ENCODE measurements at places on chromosomes 3 and 15.

GRCh38 chr3:8621872-8622271 is 22.7 kb downstream of the SSUH2 start:
- DNase-seq = no peak

GRCh38 chr3:157373783-157374182 is 62.9 kb upstream of the PTX3 start:
- no peak for DNase-seq

DNA sequence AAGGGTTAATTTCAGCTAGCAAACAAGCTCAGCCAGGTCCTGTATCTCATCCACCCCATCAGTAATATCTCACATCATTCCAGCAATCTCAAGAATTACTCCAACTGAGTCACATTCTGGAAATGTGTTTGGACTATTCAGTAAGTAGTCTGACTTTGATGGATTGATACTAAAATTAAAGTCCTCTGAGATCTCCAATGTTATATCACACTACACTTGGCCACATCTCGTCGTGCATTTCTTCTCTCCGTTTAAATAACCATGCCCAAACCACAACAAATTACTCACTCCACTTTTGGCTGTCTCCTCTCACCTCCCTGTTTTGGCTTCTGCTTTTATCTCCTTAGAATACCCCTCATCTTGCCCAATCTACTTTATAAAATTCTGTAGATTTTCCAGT is 292.2 kb downstream of the PYDC2 start:
- DNase-seq = no peak

DNA sequence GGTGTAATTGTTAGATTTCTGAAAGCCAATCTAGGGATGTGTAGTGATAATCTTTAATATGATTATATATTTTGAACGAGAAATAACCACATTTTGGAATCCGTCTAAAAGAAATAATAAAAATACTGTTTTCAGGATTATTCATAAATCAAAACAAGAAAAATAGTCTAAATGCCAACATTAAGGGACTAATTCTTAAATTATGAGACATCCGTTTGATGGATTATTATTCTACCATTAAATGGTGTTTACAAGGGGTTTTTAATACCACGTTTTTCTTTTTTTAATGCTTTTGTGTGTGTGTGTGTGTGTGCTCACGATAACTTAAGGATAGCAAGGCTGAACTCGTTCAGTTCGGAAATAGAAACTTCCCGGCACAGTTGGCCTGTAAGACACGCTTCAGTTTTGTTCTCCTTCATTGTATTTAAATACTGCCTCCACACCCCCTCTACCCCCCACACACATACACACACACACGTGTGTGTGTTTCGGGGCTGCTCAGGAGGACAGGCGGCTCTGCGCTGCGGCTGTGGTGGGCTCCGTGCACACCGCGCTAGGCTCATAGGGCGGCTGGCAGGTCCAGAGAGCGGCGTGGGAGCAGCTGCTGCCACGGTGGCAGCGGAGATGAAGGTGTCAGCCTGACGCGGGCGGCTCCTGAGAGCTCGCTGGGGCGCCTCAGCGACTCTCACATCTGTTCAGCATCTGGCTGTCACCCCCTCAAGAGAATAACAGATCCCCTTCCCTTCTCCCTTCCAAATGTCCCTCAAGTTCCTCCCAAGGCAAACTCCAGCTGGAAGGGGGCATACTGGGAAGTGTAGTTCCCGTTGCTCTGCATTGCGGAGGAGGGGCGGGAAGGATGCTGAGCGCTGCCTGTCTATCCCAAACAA is 23.0 kb upstream of the ANP32A start:
- DNase-seq = peak; percentile 77

GRCh38 chr3:140863580-140864009 is 78.0 kb upstream of the SLC25A36 start:
- DNase-seq = no peak

- no peak for DNase-seq
These were observed 283.9 kb upstream of the CTNNB1 start for GRCh38 chr3:40915346-40915865.

- DNase-seq = no peak
These were observed 570.1 kb upstream of the CBLB start for GRCh38 chr3:106438887-106439286.

- DNase-seq = no peak
These were observed 18.3 kb upstream of the RFX7 start for GRCh38 chr15:56261854-56262509.

DNA sequence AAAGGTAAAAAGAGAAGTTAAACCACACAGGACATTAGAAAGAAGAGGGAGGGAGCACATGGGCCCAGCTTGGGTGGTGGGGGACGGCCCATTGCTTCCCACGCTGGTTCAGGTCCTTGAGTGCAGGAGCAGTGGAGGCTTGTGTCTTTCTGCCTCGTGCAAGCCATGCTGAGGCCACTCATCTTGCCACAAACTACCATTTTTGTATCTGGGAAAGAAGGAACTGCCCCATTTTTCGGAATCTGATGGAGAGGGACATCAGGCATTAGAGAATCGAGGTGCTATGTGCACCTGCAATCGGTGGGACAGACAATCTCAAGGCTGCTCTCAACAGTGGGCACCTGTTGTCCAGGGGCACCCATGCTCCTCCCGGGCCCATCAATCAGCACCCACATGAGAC is 234.5 kb downstream of the KLF13 start:
- DNase-seq = no peak
